NCI-H2081 treated with DMSO at 0.1 percent for 48 hours (cell line): ENCODE measurements at places on chromosomes 7 and 10.

DNA sequence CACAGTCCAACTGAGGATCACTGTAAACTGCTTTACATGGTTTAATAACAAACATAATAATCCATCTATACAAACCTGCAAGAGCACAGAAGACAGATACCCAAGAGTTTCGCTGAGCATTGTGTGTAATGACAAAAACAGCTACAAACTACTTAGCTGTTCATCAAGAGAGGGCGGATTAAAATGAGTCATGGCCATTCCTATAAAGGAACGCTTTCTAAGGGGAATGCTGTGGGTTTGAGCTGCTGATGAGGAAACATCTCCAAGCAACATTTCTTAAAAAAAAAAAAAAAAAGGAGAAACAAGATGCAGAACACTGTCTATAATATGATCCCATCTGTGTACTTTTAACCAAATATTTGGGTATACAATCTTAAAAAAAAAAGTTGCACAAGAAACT, 33.8 kb downstream of the VOPP1 start:
- no peak for DNase-seq

DNA sequence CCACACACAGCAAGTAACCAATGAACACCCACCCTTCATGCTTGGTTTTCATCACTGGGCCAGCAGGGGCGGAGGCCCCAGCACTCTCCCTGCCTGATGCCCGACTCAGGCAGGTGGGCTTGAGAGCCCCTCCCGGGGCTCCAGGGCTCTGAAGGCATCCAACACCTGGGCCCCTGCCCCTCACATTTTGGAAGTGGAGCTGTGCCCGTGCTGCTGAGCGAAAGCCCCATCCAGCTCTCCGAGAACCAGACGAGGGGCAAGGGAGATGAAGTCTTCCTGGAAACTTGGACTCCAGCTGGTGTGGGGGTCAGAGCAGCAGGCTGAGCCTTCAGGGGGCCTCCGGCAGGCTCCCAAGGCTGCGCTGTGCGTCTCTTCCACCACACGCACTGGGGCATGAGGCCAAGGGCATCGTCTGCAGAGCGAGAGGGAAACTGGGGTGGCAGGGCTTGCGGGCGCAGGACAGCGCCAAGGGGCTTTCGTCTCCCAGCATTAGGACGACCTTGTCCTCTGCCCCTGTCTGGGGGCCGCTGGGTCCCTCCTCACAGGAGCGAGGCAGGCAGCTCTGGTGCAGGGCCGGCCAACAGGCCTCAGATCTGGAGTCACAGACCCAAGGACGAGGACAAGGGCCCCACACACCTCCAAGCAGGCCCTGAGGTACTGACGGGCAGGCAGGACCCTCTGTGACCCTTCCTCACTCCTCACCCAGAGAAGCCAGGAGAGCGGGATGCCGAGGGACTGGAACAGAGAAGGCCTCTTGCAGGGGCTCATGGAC, 108.3 kb upstream of the FAM20C start:
- DNase-seq = no peak

- DNase-seq = no peak
These were observed 35.2 kb downstream of the MCU start for GRCh38 chr10:72727130-72727529.

DNA sequence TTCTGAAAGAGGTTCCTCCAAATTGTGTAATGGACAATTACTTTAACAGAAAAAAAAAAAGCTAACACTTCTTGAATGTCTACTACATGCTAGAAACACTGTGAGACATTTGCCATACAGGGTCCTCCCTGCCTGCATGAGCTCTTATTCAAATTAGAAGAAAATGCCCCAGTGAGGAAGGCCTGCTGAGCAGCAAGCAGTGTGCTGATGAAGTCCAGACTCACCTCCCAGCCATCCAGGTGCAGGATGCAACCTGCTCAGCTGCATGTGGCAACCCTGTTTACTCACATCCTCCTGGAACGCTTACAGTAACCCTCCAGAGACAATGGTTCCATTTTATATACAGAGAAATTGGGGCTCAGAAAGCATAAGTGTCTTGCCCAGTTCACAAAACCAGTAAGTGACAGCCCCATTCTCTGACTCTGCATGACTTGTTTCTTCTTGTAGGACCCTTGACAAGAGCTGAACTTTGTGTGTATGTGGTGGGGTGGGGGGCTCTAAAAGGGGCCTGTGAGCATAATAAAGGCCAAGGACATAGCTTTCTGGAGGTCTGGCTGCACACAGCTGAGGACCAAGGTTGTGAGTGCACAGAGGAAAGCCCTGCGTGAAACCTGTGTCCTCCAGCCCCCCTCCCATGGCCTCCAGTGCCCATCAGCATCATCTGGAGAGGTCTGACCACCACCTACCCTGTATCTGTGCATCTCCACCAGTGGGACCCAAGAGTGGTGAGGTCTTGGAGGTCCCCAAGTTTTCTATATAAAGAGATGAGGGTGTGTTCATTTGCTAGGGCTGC, 387.8 kb downstream of the GRID1 start:
- DNase-seq = no peak

DNA sequence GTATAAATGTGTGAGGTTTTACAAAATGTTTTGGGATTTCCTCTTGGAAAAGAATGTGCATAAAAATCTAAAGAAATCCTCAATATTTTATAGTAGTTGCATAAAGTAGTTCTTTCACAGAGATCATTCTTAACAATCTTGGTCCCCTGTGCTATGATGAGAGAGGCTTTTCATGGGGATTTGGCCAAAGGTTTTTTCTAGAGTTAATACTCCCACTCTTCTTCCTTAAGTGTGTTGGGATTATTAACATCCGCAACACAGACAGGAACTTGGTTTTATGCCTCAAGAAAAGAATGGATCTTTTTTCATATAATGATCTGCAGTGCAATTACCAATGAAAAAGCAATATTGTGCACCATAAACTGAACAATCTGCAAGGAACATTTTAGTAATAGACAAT, 71.5 kb downstream of the AGMO start:
- DNase-seq = no peak

- no peak for DNase-seq
These were observed 283.7 kb upstream of the HGF start for GRCh38 chr7:82053453-82054032.

- DNase-seq = no peak
These were observed 867.5 kb downstream of the NRG3 start for GRCh38 chr10:82742478-82742877.

GRCh38 chr10:76285012-76285411, 853.6 kb downstream of the LRMDA start:
- no peak for DNase-seq

DNA sequence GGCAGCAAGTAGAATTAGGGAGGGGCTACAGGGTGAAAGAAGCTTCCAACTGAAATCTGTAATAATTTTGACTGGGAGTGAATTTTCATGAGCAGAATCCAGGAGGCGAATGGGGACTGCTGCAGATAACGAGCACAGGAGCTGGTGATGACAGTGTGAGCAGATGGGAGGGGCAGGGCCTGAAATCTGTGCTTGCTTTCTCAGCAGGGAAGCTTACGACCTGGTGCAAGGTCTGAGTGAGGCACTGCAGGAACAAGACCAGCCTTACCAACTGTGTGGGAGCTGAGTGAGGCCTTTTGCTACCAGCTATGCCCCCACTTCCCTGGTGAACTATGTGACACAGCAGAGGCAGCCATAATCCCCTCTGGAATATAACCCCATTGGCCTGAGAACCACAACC, 109.8 kb downstream of the HPSE2 start:
- DNase-seq = no peak

- no peak for DNase-seq
These were observed 11.6 kb upstream of the ADAMTS14 start for GRCh38 chr10:70660722-70661121.

DNA sequence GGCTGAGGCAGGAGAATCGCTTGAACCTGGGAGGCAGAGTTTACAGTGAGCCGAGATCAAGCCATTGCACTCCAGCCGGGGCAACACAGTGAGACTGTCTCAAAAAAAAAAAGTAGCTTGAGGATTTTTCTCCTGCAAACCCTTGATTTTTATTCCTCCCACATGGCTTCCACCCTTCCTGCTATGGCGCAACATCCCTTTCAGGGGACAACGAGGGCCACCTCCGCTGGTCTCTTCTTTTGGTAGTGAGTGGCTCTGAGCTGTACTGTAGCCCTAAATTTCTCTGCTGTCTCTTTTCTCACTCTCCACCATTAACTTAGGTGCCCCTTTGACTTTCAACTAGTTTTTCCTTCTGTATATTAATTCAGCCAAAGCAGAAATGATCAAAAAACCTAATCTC, 113.4 kb downstream of the HIPK2 start:
- DNase-seq = no peak

DNA sequence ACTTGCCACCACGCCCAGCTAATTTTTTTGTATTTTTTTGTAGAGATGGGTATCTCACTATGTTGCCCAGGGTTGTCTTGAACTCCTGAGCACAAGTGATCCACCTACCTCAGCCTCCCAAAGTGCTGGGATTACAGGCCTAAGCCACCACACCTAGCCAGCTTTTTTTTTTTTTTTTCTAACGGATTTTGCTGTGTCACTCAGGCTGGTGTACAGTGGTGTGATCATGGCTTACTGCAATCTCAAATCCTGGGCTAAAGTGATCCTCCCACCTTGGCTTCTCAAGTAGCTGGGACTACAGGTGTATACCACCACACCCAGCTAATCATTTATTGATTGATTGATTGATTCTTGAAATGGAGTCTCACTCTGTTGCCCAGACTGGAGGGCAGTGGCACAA, 106.0 kb upstream of the TRIM24 start:
- DNase-seq = no peak

DNA sequence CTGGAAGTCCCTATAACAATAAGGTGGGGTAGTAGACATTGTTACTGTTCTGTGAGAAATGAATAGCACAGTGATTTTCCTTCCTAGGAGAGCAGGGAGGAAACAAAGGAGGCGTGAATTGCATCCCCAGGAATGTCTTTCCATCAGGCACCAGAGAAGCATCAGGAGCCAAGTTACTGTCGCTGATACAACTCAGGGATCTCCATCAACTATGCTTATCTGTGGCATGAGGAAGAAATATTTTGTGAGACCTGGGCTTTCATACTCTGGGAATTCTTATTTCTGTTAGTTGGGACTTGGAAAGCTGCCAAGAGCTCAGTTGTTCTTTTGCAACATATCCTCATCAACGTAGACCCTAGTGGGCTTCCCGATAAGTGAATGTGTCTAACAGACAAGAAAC, 622.3 kb downstream of the SUGCT start:
- DNase-seq = no peak

DNA sequence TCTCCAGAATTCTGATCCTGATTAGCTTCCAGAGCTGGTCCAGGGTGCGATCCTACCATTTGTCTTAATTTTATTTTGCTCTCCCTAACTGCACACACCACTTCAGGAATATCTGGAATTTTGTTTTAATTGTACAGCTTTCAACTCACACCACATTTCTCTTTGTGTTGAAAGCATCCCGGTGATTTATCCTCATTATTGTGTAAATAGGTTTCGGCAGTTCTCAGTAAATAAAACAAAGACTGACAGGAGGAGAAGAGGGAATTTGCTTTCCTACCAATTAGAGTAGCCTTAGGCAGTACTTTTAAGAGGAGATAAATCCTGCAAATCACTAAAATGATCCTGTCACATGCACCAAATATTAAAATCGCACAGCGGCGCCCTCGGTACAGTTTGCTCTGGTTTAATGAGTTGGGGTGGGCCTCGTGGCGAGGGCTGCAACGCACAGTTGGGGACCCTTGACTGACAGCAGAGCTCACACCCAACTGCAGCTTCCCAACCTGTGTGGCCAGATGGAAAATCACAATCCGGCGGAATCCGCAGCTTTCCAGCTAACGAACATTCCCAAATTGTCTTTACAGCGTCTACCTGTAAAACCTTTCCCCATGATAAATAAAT, 62.6 kb downstream of the EBF3 start:
- no peak for DNase-seq

DNA sequence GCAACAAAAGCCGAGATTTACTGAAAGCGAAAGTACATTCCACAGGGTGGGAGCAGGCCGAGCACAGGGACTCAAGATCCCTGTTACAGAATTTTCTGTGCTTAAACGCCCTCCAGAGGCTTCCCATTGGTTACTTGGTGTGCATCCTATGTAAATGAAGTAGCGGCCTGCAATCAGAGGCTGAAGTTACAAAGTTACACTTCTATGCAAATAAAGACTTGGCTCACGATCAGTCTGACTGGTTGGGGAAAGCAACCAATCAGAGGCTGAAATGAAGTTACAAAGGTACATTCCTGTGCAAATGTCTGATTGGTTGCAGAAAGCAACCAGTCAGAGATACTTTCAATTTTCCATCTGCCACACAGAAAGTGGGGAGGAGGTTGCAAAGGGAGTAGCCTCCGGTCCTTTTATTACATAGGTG, 4.1 kb downstream of the ACBD7 start:
- no peak for DNase-seq

GRCh38 chr7:16891338-16891737, 9.6 kb upstream of the AGR3 start:
- DNase-seq = peak; percentile 58

DNA sequence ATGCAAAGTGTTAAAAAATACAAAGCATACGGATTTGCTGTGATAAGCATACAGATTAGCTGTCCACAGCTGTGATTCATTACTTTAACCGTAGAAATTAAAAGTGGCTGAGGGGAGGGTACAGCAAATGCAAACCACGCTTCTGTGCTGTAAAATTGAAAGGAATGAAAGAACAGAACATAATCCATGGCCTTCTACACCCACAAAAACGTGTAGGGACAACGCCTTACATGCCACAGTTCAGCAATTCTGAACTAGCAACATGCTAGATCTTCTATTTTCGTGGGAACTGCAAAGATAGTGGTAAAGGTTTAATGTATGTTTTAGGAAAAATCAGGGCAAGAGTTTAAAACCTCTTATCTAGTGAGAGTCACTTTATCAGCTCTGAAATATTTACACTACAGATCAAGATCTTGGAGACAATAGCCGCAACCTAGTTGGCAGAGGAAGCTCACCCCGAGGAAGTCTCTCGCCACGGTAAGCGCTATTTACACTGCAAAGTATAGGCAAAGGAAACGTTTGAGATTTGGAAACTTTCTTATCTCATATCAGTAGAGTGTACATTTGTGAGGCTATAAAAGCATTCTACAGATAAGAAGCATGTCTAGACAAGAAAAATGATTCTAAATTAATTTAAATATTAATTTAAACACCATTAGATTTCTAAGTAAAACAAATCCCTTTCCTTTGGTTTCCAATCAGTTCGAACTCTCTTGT, 193.6 kb downstream of the MLLT10 start:
- no peak for DNase-seq

- no peak for DNase-seq
These were observed 86.5 kb downstream of the GSDME start for GRCh38 chr7:24670782-24671181.

DNA sequence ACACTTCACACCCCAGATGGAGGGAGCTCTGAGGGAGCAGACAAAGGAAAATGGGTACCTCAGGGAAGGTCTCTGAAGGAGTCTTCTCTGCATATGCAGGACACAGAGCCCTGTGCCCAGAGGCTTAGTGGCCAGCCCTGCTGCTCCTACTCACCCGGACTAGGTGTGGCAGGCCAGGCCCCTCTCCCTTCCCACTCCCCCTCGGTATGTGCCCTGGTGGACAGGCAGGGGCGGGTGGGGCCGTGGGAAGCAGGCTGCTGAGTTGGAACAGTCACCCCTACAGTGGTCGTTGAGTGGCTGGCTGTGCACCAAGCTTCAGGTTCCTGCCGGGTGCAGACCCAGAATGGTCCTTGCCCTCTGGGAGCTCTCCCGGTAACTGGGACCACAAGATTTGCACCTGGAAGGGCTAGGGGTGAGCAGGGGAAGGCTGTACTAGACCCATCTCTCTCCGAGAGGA, 68.6 kb downstream of the ZMIZ1 start:
- DNase-seq = no peak
